ENCODE measurements at places on chromosomes 12 and 14.

- DNase-seq = no peak
Measured at GRCh38 chr12:112270673-112271072, 111.6 kb downstream of the HECTD4 start.

- DNase-seq = no peak
Measured at GRCh38 chr14:73762375-73762822, 48.2 kb upstream of the PNMA1 start.

DNA sequence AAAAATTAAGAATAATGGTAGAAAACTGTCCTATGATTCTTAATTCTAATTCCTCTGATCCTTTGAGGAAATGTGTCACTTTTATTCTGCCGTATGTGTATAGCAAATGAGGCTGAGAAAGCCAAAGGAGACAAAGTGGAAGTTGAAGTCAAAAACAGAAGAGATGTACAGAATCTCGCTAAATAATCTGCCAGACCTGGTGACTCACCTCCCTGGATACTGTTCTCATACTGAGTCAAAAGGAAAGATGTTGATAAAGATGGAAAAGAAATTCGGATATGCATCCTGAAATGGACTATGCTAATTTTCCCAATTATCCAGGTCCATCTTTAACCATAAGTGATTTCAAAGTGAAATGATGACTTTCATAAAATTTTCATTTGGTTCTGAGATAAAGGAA is 92.5 kb downstream of the DUSP6 start:
- DNase-seq = no peak

DNA sequence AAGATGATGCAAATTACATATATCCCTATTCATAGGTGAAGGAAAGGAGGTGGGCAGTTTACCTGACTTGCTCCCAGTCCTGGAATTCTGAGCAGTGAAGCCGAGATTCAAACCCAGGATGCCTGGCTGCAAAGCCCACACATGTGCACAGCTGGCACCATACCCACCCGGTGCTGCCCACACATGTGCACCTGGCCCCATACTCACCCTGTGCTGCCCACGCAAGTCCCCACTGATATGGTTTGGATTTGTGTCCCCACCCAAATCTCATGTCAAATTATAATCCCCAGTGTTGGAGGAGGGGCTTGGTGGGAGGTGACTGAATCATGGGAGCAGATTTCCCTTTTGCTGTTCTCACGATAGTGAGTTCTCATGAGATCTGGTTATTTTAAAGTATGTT is 179.2 kb upstream of the C14orf180 start:
- DNase-seq = no peak

DNA sequence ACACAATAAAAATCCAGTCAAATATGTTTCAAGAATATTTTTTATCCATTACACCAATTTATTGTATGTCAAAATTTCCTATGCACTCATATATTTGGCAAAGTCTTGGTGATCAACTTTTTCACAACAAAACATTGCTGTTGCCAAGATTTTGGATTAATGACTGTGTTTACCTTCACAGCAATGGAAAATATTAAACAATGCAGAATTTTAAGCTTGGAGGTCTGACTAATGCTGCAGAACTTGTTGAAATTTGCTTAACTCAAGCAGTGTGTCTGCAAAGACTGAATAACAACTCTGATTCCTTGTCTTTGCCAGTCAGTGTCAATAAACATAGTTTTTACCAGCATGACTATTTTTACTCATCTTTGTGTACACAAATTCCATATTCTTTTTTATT is 336.4 kb downstream of the CCER1 start:
- DNase-seq = no peak

- no peak for DNase-seq
Measured at GRCh38 chr12:7376196-7376595, 67.8 kb downstream of the CD163L1 start.

GRCh38 chr12:44848703-44849085 is 27.4 kb downstream of the NELL2 start:
- DNase-seq = no peak

- DNase-seq = no peak
Measured at GRCh38 chr14:74563233-74563585, 48.8 kb downstream of the LTBP2 start.

DNA sequence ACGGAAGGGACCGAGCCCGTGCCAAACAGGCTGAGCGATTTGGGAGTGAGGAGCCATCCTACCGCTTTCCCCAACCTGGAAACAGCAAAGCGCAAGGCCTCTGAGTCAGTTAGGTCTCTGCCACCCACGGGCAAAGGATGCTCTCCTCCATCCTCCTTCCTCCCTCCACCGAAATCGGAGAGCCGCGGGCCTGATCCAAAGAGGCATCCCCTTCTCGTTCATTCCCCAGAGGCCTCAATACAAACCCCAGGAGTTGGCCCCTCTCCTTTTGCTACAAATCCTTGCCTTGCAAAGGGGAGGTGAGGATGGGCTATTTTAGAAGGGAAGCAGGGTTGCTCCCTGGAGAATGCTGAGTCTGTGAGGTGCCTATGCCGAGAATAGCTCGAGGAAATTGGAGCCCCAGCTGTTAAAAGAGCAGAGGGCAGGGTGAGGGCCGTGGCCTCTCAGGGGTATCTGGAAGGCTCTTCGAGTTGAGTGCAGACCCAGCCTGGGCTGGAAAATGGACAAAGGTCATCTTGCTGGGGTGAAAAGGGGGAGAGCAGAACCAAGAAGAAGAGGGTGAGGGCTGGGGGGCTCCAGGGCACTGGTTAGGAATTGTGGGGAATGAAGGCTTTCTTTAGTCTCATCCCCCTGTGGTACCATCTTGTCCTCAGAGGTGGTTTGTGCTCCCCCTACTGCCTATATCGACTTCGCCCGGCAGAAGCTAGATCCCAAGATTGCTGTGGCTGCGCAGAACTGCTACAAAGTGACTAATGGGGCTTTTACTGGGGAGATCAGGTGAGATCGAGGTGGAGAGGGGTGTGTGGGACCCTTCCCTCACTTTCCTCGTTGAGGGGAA is 1.1 kb downstream of the TPI1 start:
- DNase-seq = no peak

DNA sequence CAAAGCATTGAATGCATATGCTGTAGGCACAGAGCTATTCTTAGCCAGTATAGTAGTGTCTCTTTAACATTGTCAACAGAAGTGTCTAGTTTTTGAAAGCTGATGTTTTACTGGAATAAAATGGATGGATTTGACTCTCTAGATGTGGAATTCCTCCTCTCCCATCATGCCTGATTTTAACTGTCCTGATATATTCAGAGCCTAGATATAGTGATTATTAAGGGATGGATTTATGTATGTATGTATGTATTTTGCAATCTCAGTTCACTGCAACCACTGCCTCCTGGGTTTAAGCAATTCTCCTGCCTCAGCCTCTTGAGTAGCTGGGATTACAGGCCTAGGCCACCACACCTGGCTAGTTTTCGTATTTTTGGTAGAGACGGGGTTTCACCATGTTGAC is 144.8 kb upstream of the NAV3 start:
- DNase-seq = no peak

DNA sequence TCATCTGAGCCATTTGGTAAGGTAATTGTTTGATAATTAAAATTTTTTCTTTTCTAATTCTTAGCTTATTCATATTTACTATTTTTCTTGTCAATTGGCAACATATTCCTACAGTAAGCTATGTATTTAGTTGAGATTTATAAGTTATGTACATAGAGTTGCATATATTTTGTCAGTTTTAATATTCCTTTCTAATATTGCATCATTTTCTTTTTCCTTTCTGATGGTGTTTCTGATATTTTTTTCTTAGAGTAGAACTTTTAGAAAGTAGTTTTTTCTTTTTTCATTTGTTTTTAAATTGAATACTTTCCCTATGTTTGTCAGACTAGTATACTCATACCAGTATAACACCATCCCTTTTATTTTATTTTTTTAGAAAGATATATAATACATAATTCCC is 131.3 kb downstream of the TTC6 start:
- no peak for DNase-seq
